Upper lobe of right lung (tissue), 1 donor: ENCODE measurements at places on chromosomes 4 and X.

- DNase-seq = no peak
Measured at GRCh38 chrX:66553973-66554372, 84.9 kb downstream of the EDA2R start.

DNA sequence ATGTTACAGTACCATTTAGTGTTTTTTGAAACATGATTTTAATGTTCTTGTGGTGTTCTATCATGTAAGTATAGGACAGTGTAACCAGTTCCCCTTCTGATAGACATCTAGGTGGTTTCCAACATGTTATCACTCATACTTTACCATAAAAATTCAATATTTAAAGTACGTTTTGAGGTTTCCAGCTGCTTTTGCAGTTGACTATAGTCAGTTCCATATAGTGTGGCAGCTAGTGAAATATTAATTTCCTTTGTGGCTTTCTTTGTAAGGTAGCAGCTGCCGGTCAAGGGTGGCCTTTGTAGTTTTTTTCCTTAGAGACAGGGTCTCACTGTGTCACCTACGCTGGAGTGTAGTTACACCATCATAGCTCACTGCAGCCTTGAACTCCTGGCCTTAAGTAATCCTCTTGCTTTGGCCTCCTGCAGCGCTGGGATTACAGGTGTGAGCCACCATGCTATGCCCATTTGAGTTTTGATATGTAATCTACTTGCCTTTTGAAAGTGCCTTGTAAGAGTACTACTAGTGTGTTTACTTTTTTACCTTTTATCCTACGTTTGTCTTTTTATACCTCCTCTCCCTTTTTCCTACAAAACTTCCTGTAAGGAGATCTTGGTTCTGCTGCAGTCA is 63.0 kb downstream of the ARHGAP10 start:
- DNase-seq = no peak

DNA sequence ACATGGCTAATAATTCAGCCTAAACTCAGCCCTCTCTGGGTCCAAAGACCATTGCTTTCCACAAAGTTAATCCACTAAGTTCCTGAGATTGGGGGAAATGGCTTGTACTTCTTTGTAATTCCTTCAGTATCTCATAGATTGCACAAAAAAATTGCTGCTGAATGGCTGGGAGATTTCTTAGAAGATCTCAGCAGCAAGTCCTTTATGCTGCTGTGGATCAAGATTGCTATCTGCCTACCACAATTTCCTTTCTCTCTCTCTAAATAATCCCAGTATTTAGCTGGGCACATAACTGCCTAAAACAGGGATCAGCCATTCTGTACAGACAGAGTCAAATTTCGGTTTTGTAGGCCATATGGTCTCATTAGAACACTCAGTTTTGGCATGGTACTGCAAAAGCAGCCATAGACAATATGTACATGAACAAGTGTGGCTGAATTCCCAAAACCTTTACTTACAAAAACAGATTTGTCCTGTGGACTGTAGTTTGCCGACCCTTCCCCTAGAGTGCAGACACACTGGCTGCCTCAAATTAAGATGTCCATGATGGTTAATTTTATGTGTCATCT is 18.5 kb upstream of the HOPX start:
- DNase-seq = no peak

DNA sequence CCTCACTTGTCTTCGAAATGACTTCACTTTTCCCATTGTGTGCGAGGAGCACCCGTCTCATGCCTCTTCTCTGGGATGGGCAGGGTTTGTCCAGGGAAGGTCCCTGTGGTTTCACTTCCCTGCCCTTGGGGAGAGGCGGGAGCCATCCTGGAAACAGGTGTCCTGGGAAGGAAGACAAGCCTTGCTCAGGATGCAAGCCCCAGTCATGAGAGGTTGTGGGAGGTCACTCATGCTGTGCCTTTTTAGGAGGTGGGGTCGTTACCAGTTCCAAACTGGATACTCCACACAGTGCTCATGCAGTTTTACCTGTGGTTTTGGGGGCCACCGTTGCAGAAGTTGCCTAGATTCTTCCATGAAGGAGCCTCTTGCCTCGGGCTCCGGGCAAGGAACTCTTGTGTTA is 3.8 kb downstream of the RGS12 start:
- DNase-seq = no peak

GRCh38 chrX:57104921-57105398 is 16.4 kb downstream of the SPIN2B start:
- no peak for DNase-seq

GRCh38 chr4:121182296-121182695 is 18.2 kb upstream of the TNIP3 start:
- no peak for DNase-seq

DNA sequence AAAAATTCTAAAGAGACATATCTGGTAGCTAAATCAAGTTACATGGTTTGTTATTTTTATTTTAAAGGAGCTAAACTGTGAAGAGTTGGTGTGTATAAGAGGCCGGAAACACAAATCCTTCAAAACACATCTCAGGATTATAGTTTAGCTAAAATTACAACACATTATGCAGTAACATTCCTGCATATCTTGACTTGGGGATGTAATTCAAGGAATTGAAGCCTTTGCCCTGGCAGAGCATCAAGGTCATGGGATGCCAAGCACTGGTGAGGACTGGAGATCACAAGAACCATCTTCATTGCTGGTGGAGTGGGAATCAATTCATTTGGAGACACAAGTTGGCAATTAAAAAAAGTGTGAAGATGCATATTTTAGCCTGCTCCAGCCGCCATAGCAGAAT is 86.8 kb upstream of the LSM6 start:
- no peak for DNase-seq

DNA sequence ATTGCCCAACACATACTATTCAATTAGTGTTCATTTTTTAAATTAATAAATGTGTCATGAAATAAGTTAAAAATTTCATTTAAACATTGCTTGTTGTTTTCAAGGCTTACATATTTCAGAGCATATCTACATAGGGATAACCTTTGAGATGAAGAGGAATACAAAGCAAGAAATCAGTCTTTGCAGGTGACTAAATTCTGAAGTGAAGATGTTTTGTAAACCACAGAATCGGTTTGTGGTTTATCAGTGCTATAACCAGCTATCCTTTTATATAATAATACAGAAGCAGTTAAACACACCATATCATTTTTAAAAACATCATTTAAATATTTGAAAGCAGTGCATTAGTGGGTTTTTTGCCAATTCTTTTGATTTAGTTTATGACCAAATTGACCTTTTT is 26.9 kb downstream of the FAM241A start:
- DNase-seq = no peak

GRCh38 chr4:87399148-87399547 is 8.2 kb upstream of the HSD17B11 start:
- DNase-seq = no peak

GRCh38 chr4:111268769-111269414 is 646.0 kb upstream of the PITX2 start:
- no peak for DNase-seq

DNA sequence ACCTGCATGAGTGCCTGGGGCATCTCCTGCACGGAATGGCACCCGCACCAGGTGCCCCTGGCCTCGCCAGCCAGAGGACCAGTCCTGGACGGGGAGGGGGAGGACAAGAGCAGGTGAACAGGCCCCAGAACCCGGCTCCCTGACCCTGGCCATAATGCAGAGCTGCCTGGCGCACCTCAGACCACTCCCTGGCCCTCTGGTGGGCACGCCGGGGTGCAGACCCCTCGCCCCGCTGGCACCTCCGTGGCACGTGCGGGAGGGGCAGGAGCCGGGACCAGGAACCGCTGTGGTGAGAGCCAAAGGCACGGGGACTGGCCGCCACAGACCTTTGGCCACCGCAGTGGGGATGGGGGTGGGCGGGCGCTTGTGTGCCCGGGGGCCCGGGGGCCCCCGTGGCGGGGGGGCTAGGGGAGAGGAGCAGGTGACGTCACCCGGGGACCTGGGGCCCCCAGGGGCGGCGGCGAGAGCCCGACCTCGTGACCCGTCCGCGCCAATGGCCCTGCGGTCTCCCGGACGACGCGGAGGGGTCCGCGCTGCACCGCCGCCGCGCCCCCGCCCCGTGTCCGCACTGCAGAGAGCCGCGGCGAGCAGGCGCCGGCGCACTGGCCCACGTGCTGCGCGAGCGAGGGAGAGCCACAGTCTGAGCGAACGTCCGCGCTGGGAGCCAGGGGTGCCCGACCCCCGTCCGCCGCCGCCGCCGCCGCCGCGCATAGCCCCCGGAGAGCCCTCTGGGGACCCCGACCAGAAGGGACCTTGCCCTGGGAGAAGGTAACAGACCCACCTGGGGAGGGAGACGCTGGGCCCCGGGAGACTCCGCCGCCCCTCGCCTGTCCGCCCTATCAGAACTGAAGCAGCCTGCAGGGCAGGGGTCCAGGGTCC is at the start of gene PNMA3:
Gene PNMA3 (plus strand): TSS at position 600 of the 879 bp plus-strand sequence. CDS start 586 bp downstream, outside the sequence.
- DNase-seq = no peak

DNA sequence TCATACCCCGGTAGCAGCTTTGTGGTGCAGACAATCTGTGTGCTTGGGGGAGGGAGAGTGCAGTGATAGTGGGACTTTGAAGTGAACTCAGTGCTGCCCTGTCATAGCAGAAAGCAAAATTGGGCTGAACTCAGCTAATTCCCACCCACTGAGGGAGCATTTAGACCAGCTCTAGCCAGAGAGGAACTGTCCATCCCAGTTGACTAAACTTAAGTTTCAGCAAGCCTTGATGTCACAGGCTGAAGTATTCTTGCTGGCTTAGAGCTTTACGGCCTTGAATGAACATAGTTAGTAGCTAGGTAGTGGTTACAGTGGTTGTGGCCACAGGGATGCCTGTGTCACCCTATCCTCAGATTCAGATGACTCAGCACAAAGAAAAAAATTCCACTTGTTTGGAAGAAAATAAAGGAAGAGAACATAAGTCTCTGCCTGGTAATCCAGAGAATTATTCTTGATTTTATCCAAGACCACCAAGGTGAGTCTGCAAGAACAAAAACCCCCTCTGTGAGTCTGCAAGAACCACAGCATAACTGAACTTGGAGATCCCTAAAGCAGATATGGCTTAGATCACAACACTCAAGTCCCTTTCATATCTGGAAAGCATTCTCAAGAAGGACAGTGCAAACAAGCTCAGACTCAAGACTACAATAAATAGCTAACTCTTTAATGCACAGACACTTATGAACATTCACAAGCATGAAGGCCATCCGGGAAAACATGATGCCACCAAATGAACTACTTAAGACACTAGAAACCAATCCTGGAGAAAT is 39.4 kb downstream of the ADH7 start:
- DNase-seq = no peak

GRCh38 chr4:172962564-172963353 is 205.9 kb upstream of the GALNT7 start:
- DNase-seq = no peak

- DNase-seq = no peak
Measured at GRCh38 chr4:157075401-157075800, 549 bp upstream of the GLRB start.

DNA sequence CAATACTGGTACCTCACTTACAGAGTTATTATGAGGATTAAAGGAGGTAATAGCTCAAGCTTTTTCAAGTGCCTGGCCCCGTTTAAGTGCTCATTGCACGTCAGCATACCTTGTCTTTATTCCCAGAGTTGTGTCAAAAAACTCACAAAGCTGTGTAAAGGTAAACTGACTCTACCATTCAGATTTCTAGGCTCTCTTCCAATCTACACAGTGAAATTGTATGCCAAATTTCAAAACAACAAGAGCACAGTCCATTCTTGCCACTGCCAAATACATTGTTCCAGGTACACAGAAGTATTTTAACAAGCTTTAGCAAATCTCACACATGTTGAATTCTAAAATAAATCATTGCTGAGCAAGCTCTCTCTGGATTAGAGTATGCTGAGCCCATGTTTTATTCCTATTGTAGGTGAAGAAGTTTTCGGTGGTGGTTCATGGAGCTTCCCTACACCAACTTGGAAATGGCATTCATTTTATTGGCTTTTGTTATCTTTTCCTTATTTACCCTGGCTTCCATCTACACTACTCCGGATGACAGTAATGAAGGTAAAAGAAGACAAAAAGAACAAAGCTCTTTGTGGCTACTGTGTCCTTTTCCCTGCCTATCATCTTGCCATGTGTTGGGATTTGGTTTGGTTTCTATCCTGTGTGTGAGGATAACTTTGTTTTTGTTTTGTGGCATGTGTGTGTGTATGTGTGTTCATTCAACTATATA is 16.2 kb downstream of the SMIM31 start:
- no peak for DNase-seq

DNA sequence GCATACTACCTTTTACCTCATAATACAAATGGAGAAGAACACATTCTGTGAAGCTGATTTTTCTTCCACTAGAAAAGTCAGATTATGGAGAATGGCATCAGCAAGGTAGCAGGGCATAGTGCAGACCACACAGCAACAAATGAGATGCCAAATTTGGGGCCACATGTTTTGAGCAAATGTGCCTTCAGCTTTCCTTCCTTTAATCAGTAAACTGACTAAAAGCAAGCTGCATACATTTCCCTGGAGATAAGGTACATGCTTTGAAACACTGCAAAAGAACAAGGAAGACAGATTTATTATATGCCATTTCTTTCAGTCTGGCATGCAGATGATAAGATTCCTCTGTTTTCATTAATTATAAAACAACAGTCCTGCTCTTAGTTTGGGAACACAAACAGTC is 67.1 kb upstream of the GUCY1A1 start:
- DNase-seq = no peak

- DNase-seq = no peak
Measured at GRCh38 chr4:132614682-132615081, 534.4 kb upstream of the PCDH10 start.

DNA sequence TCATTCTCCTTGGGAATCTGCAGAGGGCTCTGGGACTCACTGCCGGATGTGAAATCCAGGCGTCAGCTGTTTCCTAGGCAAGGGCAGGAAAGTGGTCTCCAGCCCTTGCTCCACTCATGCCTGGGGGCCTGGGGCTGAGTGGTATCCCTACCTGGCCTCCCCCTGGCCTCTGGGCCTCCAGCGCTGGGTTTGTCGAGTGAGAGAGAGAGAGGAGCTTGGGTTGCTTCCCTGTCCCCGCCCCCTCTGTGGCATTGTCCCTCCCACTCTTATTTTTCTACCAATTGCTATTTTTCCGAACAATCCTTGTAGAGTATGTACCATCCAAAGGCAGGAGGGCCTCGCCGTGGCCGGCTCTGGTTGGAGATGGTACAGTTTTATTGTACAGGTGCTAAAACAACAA is 53.1 kb downstream of the ELF4 start:
- DNase-seq = no peak

DNA sequence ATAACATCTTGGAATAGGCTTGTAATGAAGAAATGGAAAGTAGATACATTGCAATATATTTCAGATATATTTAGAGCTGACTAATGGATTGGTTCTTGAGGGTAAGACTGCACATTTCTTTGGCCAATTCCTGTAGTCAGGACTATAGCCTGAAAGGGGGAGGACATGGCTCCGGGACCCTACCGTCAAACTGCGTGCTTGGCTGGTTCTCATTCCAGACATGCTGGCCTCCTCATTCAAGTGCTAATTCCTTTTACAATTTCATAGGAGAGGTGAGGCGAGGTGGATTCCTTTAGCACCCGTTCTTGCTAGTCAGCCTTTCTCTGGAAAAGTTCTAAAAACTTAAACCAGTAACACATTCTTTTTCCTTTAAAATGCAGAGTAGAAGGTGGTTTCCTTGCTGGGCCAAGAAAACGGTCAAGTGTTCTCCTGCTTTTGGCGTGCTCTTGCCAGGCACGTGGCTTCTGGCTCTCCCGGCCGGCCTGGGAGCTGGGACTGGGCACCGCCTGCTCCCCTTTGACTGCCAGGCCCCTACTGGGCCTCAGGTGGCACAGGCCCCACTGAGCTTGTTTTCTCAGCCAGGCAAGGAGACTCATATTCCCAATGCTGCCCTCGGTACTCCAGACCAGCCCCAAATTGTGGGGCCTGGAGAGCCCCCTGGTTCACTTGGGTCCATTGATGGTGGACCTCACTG is 167.2 kb downstream of the STK32B start:
- no peak for DNase-seq
